ENCODE measurements at places on chromosomes 6 and 20.

DNA sequence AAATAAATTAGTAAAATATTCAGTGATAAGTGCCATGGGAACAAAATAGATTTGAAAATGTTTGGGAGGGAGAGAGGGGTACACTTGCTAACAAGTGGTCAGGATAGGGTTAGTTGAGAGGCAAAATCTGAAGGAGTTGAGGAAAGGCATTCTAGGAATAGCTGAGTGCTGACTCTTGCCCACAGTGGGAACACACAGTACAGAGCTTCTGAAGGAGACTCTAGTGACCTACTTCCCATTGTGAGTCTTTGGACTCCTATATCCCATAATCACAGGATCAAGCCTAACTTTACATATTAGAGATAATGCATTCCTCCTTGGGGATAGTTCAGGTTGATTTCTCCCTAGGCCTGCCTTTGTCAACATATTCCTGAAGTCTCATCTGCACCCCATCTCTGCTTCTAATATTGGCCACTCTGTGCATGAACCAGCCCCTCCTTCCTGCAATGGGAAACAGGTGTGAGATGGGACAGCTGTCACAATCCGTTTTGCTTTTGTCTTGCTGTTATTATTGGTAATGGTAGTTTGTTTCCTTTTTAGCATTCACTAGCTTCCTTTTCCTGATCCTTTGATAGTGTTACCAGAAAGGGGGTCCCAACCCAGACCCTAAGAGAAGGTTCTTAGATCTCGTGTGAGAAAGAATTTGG lies 2.6 kb upstream of the TRIM38 start:
- no peak for DNase-seq

DNA sequence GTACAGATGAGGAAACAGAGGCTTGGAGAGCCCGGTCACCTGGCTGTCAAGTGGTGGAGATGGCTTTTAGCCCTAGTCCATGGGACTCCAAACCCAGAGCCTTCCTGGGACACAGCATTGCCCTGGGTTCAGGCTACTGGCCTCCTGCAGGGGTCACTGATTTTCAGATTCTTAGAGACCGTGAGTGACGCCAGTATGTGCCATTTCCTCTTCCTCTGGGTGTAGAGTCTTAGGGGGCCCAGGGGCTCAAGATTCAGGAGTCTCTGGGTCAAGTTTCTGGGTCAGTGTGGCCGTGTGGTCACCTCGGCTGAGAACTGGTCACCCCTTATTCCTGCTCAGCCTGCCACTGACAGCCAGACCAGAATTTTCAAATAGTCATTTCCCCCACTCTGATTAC lies 574 bp downstream of the ARHGAP40 start:
- DNase-seq = no peak

- DNase-seq = no peak
Observed at GRCh38 chr6:68642977-68643376, 7.9 kb downstream of the ADGRB3 start.

- no peak for DNase-seq
Observed at GRCh38 chr20:37948956-37949355, 46.0 kb downstream of the VSTM2L start.

GRCh38 chr6:119952696-119953095 lies 603.1 kb upstream of the MAN1A1 start:
- DNase-seq = no peak

DNA sequence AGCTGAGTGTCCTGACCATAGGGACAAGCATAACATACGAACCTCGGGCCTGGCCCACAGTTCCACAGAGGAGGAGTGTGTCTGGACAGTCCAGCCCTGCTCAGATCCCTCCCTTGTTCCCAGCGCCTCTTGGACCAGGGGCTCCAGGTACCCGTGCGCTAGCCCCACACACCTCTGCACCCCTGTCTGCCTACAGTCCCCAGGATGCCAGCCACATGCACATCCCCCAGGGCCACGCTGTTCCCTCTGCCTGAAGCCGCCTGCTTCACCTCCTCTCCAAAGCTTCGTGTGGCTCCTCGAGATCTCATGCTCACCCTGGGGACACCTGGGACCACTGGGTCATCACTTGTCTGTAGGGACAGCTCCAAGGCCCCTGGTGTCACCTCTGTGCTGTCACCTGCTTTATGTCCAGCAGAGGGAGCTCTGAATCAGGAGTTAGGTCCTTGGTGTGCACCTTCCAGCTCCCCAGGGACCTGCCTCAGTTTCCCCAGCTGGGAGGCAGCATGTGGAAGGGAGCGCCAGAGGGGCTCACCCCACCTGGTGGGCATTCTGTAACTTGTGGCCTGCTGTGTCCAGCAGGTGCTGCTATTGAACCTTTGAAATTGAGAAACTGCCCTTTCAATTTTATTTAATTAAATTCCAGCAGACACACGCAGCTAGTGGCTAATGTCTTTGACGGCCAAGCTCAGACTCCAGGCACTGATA lies 7.3 kb upstream of the YTHDF1 start:
- DNase-seq = no peak

DNA sequence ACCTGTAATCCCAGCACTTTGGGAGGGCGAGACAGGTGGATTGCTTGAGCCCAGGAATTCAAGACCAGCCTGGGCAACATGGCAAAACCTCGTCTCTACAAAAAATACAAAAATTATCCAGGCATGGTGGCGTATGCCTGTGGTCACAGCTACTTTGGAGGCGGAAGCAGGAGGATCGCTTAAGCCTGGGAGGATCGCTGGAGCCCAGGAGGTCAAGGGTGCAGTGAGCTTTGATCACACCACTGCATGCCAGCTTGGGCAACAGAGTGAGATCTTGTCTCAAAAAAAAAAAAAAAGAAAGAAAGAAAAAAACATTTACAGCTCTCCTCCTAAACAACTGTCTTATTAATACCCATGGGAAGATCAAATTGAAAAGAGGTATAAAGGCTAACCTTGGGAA lies 8.8 kb upstream of the MYMX start:
- no peak for DNase-seq

DNA sequence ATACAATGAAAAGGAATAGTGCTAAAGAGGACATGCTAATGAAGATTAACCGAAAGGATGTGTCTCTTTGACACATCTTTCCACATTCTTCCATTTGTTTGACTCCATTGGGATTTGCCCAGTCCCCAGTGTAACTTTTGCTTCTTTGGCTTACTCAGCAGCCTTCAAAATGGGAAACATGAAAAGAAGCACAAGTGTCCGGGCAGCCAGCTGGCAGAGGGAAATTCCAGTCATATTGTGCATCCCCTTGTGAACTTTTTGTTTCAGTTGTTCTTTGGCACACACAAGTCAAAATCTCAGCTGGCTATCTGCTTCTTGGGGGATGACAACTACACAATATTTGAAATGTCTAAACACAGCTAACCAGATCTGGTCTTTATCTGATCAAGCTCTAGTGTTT lies 157.4 kb downstream of the OGFRL1 start:
- DNase-seq = no peak

DNA sequence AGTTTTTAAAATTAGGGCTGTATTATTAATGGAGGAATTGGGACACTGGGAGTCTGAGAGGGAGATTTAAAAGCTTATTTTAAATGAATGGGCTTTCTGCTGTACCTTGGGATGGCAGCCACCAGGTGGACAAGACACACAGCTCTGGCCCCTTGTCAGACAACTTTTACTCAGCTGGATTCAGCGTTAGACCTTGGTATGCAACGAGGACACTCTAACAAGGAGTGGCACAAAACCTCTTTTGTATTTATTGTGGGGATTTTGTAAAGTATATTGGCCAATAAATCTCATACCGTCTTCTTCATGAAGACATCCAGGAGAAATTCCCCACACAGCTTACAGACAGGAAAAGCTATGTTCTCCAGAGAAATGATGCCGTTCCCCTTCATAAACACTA lies 105.7 kb downstream of the LCA5 start:
- no peak for DNase-seq

DNA sequence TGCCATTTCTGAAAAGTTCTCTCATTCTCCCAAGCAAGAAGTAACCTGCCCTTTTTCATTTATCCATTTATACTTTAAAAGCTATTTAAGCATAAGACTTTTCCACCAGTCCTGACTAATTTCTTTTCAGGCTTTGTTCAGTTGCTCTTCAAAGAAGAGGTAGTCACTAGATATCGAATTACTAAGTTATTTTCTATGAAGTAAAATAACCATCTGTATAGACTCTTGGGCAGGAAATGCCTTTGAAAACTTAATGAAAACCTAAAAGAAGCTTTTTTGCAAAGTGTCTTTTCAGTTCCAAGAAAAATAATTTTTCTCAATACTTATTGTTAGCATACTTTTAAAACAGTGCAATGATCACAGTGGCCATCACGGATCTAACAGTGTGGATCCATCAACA lies 31.3 kb upstream of the LAMP5 start:
- no peak for DNase-seq

- DNase-seq = no peak
Observed at GRCh38 chr6:6997263-6998193, 110.2 kb upstream of the RREB1 start.

GRCh38 chr20:22908437-22908836 lies 126.7 kb upstream of the SSTR4 start:
- DNase-seq = no peak

DNA sequence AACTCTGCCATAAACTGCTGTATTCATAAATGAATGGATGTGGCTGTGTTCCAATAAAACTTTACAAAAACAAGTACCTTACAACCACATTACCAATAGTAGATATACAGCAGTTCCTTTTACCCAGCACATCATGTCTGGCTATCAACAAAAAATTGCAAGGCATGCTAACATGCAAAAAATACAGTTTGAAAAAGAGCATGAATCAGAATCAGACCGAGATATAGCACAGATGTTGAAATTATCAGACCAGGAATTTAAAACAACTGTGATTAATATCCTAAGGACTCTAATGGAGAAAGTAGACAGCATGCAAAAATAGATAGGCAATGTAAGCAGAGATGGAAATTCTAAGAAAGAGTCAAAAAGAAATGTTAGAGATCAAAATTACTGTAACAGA lies 8.4 kb upstream of the NUS1 start:
- DNase-seq = no peak

DNA sequence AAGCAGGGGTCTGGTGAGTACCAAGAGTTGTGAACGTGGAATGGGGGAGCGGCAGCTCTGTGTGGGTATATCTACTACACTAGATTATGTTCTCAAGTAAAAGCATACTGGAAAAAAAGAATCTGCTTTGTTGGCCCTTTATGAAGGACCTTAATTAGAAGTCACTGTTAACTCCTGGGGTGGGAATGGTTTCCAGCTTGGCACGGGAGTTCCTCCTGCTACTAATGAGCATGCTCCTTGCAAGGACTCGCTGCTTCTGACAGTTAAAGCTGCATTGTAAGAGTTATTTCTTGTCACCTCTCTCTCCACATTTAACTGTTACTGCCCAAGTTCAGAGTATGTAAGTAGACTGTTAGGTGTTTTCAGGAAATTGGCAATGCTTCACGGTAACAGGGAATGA lies 292.7 kb downstream of the ZFAND3 start:
- DNase-seq = no peak

DNA sequence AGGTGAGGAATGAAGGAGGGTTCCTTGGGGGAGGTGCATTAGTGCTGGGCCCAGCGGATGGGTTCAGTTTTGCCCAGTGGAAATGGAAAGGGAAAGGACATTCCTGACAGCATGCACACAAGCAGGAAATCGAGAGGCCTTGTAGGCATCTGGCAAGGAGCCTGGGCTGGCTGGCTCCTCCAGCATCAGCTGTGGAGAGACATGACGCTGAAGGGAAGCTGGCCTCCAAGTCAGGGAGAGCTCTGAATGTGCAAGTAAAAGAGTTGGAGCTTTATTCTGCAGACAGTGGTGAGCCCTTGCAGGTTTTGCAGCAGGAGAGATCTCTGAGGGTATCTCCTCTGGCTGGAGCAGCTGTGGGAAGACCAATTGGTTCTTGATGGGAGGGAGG lies 154.3 kb downstream of the MRPL14 start:
- no peak for DNase-seq

DNA sequence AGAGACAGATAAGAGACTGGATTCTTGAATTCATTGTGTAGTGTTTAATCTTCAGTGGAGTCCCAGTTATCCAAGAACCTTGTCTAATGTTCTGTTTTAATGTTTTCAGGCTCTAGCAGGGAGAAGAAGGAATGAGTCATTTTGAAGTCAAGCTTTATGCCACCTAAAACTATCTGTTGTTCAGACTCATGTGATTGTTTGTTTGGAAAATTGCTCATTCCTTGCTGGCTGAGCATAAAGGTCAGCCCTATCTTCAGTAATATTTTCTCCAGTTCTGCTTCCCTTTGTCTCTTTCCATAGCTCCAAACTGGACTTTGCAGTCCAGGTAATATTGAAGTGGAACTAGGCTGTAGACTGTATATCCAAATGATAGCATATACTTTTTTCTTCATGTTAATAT lies 34.2 kb downstream of the CLVS2 start:
- DNase-seq = no peak

- peak; percentile 13 for DNase-seq
Observed at GRCh38 chr6:119077643-119078375, 655 bp downstream of the FAM184A start.

DNA sequence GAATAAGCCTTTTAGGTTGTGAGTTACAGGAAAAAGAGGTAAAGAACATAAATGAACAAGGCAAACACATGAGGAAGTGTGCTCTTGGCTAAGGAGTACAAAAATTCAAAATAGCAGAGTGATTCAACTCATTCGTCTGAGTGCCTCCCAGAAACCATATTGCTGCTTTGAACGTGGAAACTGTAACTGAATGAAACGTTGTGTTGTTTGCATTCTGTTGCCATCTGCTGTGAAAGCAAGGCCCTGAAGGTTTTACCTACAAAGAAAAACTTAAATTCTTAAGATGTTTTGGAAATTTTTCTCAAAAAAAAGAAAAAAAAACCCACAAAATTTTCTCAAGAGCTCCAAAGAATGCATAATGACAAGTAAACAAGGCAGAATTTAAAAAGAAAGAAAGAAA lies 375.4 kb upstream of the HS3ST5 start:
- DNase-seq = no peak

GRCh38 chr6:37244430-37245310 lies 12.9 kb upstream of the TBC1D22B start:
- DNase-seq = no peak

DNA sequence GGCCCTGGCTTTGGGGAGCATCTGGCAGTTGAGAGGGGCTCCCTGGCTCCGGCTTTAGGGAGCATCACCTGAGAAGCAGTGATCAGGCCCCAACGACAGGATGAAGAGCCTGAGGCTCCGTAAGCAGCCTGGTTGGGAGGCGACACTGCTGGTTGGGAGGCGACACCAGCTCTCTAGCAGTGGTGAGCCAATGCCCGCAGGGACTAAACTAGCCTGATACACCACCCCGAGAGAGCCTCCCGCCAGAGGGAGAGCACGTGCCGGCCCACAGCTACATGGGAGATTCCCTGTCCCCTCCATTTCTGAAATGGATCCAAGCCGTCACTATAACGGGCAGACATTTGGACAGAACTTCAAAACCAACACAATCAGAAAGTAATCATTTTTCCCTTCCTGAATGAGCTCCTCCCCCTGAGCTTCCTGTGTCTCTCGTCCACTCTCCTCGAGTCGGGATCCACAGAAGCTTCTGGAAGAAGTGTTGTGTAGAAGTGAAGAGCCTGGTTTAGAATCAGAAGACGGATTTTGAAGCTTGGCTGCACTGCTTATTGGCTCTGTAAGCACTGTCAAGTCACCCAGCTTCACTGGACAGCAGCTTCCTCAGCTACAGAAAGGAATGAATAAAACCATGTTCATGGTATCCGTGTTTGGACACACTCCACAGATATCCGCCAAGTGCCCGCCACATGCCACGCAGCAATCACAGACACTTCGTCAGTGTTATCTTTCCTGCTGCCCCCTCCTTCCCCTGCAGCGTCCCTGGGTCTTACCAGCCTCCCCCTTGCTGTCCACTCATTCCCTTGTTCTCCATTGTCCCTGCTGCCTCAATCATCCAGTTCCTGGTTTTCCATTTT lies 199.6 kb downstream of the TTLL2 start:
- no peak for DNase-seq
